Stimulated activated CD4-positive, alpha-beta T cell treated with anti-CD3 and anti-CD28 coated beads, TNF-alpha, amount 100 ng/mL, for 1 hour (primary cell): ENCODE measurements at places on chromosomes 5 and 9.

DNA sequence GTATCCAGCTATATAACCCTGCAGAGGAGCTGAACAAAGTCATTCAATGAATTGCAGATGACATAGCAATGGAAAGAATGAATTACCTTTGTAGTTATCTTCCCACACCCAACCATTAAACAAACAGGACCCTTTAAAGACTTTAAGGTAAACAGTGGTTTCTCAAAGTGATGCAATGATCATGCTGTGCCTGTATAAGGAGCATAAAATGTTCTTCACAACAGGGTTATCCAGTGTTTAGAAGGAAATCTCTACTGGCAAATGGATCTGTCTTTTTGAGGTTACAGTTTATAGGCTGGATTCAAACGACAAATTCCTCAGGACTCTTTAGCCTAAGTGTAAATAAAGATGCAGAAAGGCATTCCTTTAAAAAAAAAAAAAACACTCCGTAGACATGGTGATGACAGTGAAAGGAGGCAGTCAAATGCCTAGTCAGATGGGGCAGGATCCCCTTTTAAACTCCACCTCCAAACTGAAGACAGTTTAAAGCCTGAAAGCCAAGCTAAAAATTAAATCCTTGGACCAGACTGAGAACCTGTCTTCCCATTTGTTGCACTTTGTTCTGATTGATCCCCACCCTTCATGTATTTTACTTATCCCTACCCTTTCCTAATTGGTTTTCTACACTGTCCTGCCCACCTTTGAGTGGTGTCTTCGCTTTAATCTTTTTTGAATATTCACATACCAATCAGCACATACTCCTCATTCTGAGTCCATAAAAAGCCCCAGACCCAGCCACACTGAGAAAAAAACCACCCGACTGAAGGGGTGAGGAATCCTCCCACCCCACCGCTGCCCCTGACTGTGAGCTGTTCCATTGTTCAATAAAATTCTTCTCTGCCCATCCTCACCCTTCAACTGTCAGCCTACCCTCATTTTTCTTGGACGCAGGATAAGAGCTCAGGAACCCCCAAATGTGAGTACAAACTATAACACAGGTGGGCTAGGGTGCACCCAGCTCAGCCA lies 761.3 kb upstream of the DMAC1 start:
- DNase-seq, result no peak

DNA sequence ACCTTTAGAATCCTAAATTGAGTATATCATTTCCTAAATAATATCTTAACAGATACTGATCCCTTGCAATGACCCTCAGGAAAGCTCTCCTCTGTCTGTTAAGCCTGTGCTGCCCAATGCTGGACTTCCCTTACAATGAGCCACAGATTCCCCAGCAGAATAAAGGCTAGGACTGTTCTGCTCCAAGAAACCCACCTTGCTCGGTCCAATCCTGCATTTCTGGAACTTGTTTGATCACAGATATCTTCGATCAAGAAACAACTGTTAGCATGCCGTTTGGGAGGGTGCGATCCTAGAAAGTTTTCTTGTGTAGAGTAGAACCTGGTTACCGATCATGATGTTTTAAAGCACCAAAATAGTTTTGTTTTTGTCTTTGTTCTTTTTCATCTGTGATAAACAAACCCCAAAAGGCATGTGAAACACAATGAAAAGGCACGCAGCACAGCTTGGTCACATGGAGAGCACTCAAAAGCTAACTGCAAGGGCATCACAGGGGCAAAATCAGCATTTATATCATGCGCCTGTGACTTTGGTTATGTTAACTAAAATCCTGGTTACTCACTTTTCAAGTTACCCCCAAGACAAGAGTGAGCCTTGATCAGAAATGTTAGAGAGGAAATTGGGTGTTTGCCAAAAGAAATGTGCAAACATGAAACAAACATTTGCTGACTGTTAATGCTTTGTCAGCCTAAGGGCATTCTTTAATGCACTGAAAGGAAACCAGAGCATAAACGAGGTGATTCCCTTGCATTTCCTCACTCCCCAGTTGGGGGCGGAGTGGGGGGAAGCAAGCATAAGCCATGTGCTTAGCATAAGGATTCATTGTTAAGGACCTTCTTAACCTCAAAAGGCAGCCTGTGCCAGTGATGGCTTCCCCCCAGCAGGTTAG lies 61.9 kb upstream of the ADAMTS16 start:
- no peak for DNase-seq

DNA sequence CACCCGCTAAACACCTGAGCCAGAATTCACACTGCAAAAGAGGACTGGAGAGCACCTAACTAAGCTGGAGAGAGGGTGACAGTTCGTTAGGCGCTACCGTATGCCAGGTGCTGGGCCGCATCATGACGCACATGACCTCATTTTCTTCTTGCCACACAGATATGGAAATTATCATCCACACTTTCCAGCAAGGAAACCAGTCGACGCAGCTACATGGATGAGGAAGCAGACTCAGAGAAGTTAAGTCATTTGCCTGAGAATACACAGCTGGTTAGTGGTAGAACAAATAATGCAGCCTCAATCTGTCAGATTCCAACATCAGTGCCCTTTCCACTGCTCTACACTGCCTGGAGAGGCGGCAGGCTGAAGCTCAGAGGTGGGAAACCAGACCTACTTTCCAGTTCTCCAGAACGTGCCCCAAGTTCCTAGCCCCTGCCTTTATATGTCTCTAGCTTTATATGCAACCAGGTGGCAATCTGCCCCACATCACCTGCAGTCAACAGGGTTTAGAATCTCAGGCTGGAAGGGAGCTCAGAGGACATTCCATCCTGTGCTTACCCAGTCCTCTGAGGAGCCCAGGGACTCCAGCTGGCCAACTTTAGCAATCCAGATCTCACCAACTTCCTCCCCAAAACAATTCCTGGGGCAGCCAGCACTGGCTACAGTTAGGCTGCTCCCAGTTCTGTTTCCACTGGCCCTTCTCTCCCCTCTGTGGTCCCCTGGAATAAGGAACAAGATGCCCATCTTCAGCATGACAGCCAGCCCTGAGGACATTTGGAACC lies 8.8 kb downstream of the TNIP1 start:
- DNase-seq, result no peak

- no peak for DNase-seq
Observed at GRCh38 chr9:133968966-133969617, 23.0 kb downstream of the VAV2 start.

- DNase-seq, result no peak
Observed at GRCh38 chr5:1806974-1807373, 5.8 kb downstream of the NDUFS6 start.

DNA sequence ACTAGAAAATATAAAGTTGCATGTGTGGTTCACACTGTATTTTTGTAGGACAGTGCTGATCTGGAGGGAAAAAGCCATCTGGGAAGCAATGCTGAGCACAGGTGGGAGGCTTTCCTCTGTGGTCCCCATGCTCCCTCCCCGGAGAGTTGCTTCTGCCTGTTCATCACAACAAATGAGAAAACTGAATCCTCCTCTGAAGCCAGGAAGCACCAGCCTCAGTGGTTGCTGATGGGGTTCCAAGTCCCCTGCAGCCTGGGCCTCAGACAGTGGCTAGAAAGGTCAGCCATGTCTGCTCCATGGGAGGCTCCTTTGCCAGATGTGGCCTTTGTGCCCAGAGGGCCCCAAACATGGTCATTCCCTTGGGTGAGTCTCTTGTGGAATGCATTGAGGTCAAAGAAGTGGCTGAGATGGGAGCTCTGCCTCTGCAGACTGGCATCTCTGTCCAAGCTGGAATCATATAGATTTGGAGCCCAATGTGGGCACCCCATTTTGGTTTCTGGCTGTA lies 77.6 kb downstream of the C5orf15 start:
- no peak for DNase-seq

- no peak for DNase-seq
Observed at GRCh38 chr9:14317667-14318320, 3.9 kb upstream of the NFIB start.

DNA sequence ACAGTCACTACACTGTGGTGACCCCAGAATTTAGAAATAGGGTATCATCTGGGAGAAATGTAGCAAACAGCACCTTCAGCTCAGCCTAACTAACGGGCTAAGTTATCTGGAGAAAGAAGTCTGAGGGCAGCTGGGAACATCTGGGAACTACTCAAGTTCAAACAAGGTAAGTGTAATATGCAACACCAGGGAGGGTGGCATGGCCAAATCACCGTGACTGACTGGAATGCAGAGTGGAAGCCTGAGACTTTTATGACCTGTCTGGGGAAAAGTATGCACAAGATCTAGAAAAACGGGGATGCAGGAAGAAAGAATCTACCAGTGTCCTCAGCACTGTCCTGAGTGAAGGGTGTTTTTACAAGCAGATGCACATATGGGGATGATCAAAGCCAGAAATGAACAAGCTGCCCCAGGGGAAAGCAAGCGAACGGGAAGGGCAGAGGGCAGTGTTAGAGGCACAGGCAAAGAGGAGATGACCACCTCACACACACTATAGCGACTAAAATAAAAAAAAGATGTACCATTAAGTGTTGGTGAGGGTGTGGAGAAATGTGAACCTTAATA lies 59.9 kb downstream of the SERINC5 start:
- DNase-seq, result no peak

DNA sequence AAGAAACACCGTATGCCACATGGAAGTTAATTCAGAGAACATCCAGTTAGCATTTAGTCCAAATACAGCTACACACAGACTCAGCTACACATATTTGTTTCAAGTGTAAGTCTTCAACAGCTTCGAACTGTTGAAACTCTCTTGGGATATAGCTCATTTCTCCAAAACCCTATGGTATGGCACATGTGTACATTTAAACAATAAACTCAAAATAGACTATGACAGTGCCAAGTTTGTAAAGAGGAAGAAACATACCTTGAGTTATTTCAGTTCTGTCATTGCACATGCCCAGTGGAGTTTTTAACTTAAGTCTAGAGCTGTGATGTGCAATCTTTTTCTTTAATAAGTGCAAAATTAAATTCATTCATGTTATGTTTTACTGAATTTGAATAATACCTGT lies 155.1 kb upstream of the RAI14 start:
- DNase-seq, result no peak

GRCh38 chr9:90189306-90189705 lies 453.3 kb downstream of the DIRAS2 start:
- DNase-seq, result no peak

DNA sequence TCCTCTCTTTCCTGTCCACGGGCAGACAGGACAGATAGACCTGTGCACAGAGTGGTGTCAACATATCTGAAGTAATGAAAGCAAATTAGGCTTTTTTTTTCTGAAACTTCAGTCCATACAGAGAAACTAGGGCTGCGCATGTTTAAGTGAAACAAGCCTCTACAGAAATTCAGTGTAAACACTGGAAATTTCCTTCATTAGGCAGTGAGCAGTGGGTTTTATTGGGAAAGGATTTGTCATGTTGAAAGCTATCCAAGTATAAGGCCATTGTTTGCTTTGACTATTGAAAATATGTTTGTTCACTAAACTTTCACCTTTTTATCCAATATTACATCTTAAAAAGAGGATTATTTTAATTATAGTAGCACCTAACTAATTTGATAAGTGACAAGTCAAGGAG lies 161.2 kb downstream of the AOPEP start:
- DNase-seq, result no peak

- no peak for DNase-seq
Observed at GRCh38 chr5:13731121-13731628, 213.3 kb downstream of the DNAH5 start.

DNA sequence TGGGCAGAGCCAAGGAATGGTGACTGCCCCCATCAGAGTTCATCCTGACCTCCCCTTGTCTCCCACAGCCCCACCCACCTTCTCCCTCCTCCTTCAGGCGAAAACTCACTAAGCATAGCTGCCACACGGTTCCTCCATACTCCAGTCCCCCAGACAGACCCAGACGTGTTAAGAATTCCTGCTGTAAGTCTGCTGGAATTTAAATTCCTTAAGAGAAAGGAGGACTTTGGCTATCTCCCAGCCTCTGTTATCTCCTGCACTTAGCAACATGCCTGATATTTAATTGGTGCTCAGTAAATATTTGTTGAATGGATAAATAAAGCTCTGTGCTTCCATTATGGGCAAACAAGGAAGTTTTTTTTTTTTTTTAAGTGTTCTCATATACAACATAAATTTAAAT lies 213.7 kb downstream of the RFK start:
- DNase-seq, result no peak

DNA sequence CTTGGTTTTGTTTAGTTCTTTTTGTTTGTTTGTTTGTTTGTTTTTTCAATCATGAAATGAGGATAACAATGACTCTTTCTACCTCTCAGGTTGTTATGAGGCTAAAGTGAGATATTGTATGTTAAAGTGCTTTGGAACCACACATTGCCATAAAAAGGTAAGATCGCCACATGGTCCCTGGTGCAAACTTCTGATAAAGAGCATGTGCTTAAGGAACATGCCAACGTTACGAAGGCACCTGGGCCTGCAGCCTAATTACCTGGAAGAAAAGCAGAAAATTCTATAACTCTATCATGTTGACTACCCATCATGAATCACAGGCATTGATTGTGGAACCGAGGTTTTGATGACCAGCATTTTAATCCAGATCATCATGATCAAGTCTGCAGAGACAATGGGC lies 151.8 kb downstream of the DROSHA start:
- no peak for DNase-seq

DNA sequence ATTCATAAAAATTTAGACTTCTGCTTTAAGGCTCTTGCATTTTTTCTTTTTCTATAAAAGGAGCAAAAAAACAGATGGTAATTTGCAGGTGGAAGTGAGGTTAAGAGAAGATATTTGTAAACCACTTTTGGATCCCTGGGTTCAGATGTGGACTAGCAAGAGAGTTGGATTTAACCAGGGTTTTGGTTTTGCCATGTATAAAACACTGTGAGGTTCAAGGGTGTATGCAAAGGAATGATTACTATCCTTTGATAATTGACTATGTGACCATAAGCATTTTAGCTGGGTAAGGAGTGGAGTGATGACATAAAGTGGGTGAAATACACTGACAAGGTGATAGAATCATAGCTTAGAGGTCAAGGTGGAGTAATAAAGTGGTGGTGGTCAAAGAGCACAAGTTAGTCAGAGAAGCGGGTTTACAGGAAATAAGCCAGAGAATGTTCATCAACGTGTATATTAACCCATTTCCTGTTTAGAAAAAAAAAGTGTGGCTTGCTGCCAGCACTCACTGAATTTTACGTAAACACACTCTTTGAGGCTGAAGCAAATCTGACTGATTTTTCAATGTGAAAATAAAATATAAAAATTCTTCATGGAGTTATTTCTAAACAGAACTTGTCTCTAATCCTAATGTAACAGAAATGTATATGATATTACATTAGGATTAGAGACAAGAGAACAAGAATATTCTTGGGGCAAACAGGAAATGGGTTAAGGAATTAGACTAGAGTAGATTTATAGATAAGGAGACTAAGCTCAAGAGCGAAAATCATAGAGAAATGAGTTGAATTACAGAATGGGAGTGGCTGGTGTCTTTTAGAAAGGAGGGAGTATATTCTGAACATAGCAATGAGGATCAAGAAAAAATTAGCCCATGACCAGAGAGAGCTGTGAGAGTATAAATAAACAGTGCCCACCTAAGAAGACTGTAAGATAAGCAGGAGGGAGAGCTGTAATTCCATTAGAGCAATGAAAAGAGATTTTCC lies 74.5 kb downstream of the CDKN2A start:
- DNase-seq, result no peak
